AG04449 (cell line): ENCODE measurements at places on chromosomes 5 and 9.

- DNase-seq = no peak
These were observed 46.9 kb downstream of the VCAN start for GRCh38 chr5:83518319-83519061.

- no peak for DNase-seq
These were observed 18.7 kb upstream of the PRELID2 start for GRCh38 chr5:145853781-145854376.

GRCh38 chr9:76629205-76629990 is 134.8 kb upstream of the PCA3 start:
- DNase-seq = no peak

- DNase-seq = no peak
These were observed 11.6 kb upstream of the RETREG1 start for GRCh38 chr5:16628376-16628775.

GRCh38 chr5:127639828-127640227 is 9.1 kb upstream of the CTXN3 start:
- DNase-seq = no peak

GRCh38 chr9:137070906-137071275 is 534 bp upstream of the SAPCD2 start:
- no peak for DNase-seq

DNA sequence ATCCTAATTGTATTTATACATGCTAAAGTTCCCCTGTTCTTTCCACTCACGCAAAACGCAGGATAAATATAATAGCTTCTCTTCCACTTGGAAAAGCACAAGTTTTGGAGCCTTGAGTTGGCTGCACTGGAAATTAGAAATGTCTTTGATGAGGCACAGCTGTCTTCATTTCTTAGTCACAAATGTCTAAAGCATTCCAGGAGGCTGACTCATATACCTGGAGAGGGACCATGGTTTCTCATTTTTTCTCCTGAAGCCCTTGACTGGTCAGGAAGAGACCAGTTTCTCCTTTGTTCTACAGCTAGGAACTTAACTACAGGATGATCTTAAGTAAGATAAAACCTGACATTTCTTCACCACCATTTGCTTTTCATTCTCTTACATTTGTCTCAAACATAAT is 16.2 kb downstream of the MTX3 start:
- no peak for DNase-seq

DNA sequence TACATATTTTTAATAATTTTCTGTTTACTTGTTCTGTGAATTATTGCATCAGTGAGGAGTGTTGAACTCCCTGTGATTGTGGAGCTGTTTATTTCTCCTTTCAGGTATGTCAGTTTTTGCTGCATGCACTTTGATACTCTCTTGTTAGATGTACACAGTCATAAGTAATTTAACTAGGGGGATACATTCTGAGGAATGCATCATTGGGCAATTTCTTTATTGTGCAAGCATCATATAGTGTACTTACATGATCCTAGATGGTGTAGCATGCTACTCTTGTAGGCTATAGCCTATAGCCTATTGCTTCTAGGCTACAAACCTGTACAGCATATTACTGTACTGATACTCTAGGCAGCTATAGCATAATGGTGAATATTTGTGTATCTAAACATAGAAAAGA is 9.5 kb downstream of the DENND4C start:
- no peak for DNase-seq

DNA sequence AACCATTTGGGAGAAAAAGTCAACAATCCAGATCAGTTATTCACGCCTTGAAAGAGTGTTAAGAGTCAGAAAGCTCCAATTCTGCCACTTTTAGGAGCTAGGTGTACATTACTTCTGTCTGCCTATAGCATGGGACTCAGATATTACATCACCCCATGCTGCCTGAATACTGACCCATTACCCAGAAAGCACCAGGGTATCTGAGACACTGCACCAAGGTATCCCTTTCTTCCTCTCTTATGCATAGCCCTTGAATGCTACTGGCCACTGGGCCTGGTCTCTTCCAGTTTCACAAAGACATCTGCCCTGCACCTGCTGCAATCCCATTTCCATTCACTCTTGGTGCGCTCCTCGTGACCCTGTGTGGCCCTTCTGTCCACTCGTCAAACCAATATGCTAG is 2.6 kb downstream of the STRBP start:
- no peak for DNase-seq

- DNase-seq = no peak
These were observed 109.7 kb downstream of the PDZD2 start for GRCh38 chr5:31748458-31749172.

DNA sequence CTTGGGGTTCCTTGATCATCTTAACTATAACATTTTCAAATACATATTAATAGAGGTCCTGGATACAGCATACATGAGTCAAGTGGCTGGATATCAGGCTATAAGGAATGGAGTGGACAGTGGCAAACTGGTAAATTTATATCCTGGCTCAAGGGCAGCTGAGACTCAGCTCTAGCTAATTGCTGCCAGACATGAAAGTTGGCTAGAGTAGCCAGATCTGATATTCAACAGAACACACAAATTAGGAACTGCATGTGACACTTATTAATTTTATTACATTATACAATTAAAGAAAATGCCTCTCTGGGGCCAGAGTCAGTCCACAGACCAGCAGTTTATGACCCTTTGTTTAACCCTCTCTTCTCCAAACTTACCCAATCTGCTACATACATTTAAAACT is 206.5 kb downstream of the KCTD16 start:
- DNase-seq = no peak

DNA sequence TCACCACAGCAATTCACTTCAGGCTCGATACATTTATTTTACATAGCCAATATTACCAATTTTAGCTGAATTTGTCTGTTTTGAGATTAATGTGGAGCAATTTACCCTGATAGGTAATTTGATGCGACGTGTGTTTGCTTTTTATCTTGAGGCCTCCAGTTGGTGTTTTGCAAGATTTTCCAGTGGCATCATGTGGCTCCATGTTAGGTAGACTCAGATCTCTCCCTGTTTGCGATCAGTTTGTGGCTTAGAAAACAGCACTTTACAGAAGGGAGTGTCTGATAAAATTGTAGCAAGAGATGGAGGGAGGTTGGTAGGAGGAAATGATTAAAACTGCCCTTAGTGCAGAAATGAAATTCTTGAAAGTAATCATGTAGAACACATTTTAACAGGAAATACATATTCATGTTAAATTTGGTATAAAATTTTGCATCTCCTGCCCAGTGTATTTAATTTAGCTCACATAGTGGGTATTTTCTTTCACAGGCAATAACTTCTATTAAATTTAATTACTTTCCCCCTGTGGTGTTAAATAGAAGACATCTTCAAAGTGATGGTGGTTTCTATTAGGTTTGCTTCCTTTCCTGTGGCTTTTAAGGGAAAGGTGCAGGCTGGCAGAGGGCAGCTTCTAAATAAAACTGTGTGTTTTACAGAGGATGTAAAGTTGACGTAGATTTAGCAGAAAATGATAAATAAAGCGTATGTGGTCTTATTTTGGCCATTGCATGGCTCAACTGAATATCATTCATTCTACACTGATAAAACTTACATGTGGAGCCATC is 135.8 kb downstream of the KDM4C start:
- DNase-seq = no peak
